Activated gamma-delta T cell treated with anti-CD3 and anti-CD28 coated beads, Interleukin-2, amount 50 U/mL, for 16 hours (primary cell): ENCODE measurements at places on chromosomes 11 and 22.

GRCh38 chr11:313304-313786 is 495 bp upstream of the IFITM1 start:
- DNase-seq, result no peak

DNA sequence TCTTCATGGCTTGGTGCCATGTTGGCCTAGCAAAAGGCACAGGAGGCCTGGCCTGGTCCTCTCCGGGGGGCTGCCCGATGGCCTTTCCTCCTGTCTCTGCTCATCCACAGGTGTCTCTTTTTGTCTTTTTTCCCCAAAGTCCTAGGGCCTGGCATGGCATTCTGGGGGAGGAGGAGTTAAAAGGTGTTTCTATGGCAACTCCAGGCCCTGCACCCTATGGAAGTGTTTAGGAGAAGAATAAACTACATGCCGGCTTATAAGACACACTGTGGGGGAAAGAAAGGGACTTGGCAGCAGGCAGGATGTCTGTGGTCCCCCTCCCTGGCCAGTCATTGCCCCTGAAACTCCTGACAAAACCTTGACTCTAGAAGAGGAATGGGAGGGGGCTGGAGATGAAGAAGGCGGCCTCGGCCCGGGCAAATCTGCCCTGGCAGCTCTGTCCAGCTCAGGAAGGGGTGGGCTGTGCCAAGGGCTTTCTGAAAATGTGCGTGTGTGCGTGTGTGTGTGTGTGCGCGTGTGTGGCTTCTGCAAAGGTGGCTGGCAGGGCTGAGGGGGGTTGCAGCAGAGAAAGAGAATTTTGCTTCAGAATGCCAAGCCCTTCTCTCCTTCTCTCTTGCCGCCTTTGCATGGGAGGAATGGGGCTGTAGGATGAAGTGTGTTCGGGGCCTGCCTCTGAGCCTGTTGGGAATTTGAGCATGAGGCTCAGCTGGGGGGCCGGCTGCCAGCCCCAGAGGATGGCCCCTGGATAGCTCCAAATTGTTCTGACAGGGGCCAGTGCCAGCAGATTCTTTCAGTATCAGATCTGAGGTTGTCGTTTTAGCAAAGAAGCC is 3.2 kb downstream of the TIMP3 start:
- no peak for DNase-seq

- no peak for DNase-seq
Observed at GRCh38 chr22:32185821-32186220, 19.1 kb downstream of the RFPL2 start.

GRCh38 chr11:15795378-15795777 is 561.0 kb downstream of the SOX6 start:
- no peak for DNase-seq

GRCh38 chr11:28342716-28343115 is 234.5 kb downstream of the METTL15 start:
- DNase-seq, result no peak

DNA sequence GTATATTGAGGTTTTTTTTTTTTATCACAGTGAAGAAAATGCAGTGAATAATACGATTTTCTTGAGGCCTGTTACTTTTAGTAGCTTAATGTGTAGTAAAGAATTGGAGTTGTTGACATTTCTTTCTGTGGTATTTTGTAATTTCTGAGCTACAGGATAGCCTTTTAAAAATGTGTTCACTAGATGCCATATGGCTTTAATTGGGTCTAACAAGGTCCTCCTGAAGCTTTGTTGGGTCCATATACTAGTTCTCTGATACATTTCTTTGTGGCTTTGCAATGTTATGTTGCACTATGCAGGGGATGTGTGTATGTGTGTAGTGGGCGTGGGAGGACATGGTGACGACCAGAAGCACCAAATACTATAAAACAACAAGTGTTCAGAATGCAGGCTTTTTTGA is 25.1 kb downstream of the FBXO7 start:
- no peak for DNase-seq

GRCh38 chr22:45014654-45015053 is 4.8 kb upstream of the PHF21B start:
- DNase-seq, result no peak

DNA sequence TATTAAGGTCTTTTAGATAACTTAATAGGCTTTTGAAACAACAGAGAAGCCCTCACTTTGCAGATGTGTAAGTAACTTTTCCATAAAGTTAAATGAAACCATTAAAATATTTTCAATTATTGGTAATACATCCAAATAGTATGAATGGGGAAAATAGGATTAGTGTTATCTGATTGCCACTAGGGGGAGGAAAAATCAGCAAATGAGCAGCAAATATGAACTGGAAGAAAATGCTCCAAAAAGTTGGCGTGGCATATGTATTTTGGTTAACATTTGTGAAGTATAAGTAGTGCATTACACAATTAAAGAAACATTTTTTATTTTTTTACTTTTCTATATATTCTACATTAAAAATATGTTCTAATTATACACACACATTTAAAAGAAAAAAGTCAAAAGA is 259.8 kb upstream of the ANO5 start:
- no peak for DNase-seq

DNA sequence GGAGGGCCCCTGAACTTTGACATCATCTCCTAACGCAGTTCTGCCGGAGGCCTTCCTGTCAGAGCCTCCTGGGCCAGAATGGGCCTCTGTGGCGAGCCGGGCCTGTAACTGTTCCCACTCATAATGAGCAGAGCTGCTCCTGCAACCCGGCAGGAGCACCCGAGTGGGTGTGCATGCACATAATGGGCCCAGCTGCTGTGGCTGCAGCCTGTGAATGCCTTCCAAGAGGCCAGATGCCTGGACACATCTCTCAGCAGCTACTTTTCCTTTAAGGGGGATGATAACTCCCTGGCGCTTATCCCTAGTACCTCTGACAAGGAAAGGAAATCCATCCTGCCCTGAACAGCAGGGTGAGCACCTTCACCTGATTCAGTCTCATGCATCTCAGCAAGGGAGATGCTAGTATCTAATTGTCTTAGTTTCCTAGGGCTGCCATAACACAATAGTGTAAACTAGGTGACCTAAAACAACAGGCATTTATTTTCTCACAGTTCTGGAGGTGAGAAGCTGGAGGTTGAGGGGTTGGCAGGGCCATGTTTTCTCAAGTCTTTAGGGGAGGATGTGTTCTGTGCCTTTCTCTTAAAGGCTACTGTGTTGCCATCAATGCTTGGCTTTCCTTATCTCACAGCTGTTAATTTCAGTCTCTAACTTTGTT is 120.5 kb downstream of the TEAD1 start:
- no peak for DNase-seq
